HFFc6 (cell line): ENCODE measurements at places on chromosomes 13 and 19. TPM values are rescaled to one million over a fixed set of nuclear protein-coding genes. Genes with fewer than 3 reads are reported as not detected.

Gene PPM1N
- total RNA-seq: 1.0 to 1.3 TPM (median 1.0 TPM) in 3 replicates

Gene KLC3
- total RNA-seq: not detected in 3 replicates

Gene APOC4
- total RNA-seq: not detected in 2 replicates

Gene KIR3DL1
- total RNA-seq: not detected in 3 replicates

Gene RNF17
- not detected in 3 replicates for total RNA-seq

Gene ELSPBP1
- not detected in 3 replicates for total RNA-seq

Gene NFIX
- 129 to 157 TPM (median 143 TPM) in 3 replicates for total RNA-seq

Gene ZFP82
- 1.7 and 3.6 TPM in 2 replicates for total RNA-seq

Gene IRGC
- total RNA-seq: not detected in 3 replicates

Gene KLK14
- total RNA-seq: not detected in 3 replicates

Gene ACP7
- total RNA-seq: not detected in 3 replicates

Gene TBXA2R
- 6.8 to 8.8 TPM (median 7.4 TPM) in 3 replicates for total RNA-seq

Gene CYP4F11
- total RNA-seq: not detected in 2 replicates

Gene PTGER1
- total RNA-seq: 0.67 to 4.7 TPM (median 4.0 TPM) in 3 replicates

Gene C19orf38
- total RNA-seq: 0.40 to 0.66 TPM in 2 of 3 replicates, not detected in the other

Gene ZNF442
- total RNA-seq: 2.1 to 2.6 TPM (median 2.1 TPM) in 3 replicates

Gene RASIP1
- total RNA-seq: not detected in 3 replicates

Gene ZNF112
- 2.7 to 5.8 TPM (median 4.5 TPM) in 3 replicates for total RNA-seq

Gene PSG7
- total RNA-seq: 0.26 and 0.42 TPM in 2 replicates

Gene PDX1
- not detected in 2 replicates for total RNA-seq

Gene ELANE
- not detected in 2 replicates for total RNA-seq

Gene C19orf67
- not detected in 3 replicates for total RNA-seq

Gene ZNF431
- 5.3 to 6.1 TPM (median 6.0 TPM) in 3 replicates for total RNA-seq

Gene ZNF799
- 1.4 and 1.7 TPM in 2 replicates for total RNA-seq

Gene HSH2D
- not detected in 3 replicates for total RNA-seq

Gene KLK11
- not detected in 3 replicates for total RNA-seq

Gene ZNF724
- total RNA-seq: 4.0 and 5.2 TPM in 2 replicates

Gene CYSLTR2
- total RNA-seq: not detected in 3 replicates

Gene LILRA5
- not detected in 3 replicates for total RNA-seq

Gene NKG7
- not detected in 3 replicates for total RNA-seq

Gene SIRT6
- total RNA-seq: 25.1 to 27.3 TPM (median 26.4 TPM) in 3 replicates

Gene NLRP7
- total RNA-seq: not detected in 3 replicates

Gene NRTN
- not detected in 3 replicates for total RNA-seq

Gene PDE4C
- 0.14 TPM in 1 of 2 replicates, not detected in the other for total RNA-seq

Gene C13orf42
- total RNA-seq: not detected in 3 replicates

Gene ZNF699
- 6.0 to 7.8 TPM (median 6.3 TPM) in 3 replicates for total RNA-seq

Gene IL4I1
- 0.24 to 0.40 TPM in 2 of 3 replicates, not detected in the other for total RNA-seq

Gene SLC10A2
- not detected in 2 replicates for total RNA-seq

Gene KANK2
- total RNA-seq: 138 to 147 TPM (median 139 TPM) in 3 replicates

Gene RPS5
- 958 to 1,170 TPM (median 1,003 TPM) in 3 replicates for total RNA-seq

Gene RAB20
- total RNA-seq: 0.44 to 0.89 TPM (median 0.77 TPM) in 3 replicates

Gene PRTN3
- total RNA-seq: not detected in 3 replicates

Gene KRTDAP
- total RNA-seq: not detected in 3 replicates

Gene ADGRE3
- total RNA-seq: not detected in 3 replicates

Gene NR2C2AP
- 8.3 to 12.7 TPM (median 9.9 TPM) in 3 replicates for total RNA-seq

Gene ZNF440
- total RNA-seq: 6.3 to 9.3 TPM (median 7.7 TPM) in 3 replicates

Gene RFPL4A
- total RNA-seq: not detected in 3 replicates

Gene DLL3
- total RNA-seq: 0.26 TPM in 1 of 2 replicates, not detected in the other

Gene PPP2R1A
- total RNA-seq: 326 to 364 TPM (median 331 TPM) in 3 replicates

Gene WDR18
- 47.5 to 53.6 TPM (median 50.6 TPM) in 3 replicates for total RNA-seq

Gene WBP4
- 13.2 and 16.2 TPM in 2 replicates for total RNA-seq

Gene S1PR2
- 17.3 to 20.4 TPM (median 19.0 TPM) in 3 replicates for total RNA-seq

Gene SIGLEC12
- not detected in 3 replicates for total RNA-seq

Gene METTL21C
- total RNA-seq: not detected in 3 replicates

Gene MATK
- total RNA-seq: not detected in 3 replicates

Gene CRX
- not detected in 3 replicates for total RNA-seq
